Left lobe of liver (tissue), 2 donors: ENCODE measurements at places on chromosomes 2 and 18. TPM values are rescaled to one million over a fixed set of nuclear protein-coding genes. Genes with fewer than 3 reads are reported as not detected.

Gene DAW1
- total RNA-seq, result not detected

Gene REG3A
- 0.45 TPM for total RNA-seq

DNA sequence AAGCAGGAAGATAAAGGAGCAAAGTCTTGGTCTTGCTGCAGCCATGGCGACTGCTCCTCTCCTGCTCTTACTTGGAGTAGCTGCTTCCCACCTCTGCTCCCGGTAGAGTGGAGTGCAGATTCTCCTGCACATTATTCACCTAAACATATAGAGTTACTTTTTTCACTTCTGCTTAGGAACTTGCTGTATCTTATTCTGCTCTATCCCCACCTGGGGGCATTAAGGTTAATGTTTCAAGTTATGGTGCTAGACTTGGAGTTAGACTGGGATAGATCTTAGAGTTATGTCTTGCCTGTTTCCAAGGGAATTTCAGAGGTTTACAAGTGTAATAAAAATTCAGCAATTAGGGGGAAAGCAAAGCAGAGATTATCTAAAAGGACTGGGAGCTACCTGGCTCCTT lies 144.2 kb downstream of the SETBP1 start:
- no peak for DNase-seq

DNA sequence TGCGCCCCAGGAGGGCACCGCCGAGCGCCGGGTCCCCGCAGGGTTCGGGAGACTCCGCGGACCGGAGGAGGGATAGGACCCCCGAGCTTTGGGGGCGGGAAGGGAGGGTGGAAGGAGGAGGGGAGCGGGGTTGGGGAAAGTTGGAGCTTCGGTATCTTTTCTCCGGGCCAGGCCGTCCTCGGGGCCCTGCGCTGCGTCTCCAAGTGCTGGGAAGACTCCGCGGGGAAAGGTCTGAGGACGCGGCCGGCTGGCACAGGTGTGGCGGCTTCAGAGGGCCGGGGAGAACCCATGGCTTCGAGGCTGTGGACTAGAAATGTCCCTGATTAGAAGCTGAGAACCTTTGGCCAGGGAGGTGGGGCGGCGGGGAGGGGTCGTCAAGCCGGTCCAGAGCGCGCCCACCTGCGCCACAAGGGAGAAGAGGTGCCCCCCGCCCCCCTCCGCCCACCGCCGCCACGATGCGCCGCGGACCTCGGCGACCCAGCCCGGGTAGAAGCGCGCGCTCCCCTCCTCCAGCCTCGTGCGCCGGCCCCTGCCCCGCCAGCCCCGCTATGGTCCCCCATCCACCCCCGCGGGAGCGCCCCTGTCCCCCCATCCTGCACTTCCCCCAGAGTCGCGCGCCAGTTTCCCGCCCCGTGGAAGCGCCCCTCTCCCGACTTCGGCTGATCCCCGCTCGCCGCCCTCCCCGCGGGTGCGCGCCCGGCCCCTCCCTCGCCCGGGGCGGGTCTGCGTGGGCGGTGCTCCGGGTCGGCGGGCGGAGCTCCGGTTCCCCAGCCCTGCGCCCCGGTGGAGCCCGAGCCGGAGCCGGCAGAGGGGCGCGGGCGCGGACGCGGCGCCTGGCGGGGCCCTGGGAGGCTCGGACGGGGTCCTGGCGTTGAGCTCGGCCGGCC lies at the start of gene SNTG2:
SNTG2 (plus strand) TSS at position 770 of the 887 bp plus-strand sequence. CDS start 148 bp downstream, outside the sequence.
- DNase-seq, result no peak

- DNase-seq, result no peak
These were observed 112.8 kb downstream of the UPP2 start for GRCh38 chr2:158214431-158214830.

- DNase-seq, result no peak
These were observed 65.5 kb downstream of the KCNE4 start for GRCh38 chr2:223117533-223117932.

DNA sequence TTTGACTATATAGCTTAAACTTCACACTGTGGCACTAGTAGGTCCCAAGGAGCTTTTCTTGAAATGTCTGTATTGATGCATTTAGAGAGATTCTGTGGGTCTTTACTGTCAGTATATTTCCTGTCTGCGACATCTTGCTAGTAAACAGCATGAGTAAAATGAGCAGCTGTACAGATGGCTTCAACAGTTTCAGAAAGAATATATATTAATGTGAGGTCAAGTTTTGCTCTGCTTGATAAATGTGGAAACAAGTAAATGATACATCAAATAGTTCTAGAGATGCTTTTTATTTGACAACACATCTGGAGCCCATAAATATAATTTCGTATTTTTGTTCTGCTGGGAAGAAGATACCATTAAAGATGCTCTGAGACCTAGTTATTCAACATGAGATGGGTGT lies 310.9 kb upstream of the COL3A1 start:
- DNase-seq, result no peak

- no peak for DNase-seq
These were observed 197.7 kb upstream of the STON1 start for GRCh38 chr2:48332286-48332685.
